ENCODE measurements at places on chromosomes 11 and 22. TPM values are rescaled to one million over a fixed set of nuclear protein-coding genes. Genes with fewer than 3 reads are reported as not detected.
A peak's percentile ranks its signal among the peaks of the same experiment; 100 is the strongest.

DNA sequence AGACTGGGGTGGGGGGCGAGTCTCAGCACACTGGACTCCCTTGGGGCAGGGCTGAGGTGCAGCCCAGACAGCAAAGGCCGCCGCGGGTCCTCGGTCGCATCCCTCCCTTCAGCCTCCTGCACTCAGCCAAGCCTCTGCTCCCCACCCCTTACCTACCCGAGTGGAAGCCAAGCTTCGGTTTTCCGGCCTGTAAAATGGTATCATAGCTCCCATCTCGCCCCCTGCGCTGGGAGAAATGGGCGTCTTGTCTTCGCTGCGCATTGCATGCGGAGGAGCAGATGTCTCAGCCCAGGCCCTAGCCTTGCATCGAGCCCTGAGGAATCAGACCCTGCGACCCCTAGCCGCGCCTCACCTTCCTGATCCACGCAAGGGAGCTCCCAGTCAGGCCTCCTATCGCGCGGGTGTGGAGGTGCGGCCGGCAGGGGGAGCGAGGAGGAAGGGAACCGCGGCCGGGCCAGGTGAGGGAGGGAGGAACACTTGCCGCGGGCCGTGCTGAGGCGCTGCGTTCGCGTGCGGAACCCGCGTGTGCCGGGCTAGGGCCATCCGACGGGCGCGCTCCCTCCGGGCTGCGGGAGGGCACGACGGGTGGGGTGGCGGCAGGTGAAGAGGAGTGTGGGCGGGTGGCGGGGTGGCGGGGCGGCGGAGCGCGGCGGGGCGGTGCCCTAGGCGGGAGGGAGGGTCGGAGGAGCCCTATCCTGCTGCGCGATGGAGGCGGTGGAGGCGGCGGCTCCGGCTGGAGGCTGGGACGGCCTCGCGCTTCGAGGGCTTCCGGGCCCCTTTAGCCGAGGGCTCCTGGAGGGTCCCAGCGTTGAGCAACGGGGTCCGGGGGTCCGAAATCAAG, 4.1 kb upstream of the TBX1 start:
- DNase-seq = no peak

DNA sequence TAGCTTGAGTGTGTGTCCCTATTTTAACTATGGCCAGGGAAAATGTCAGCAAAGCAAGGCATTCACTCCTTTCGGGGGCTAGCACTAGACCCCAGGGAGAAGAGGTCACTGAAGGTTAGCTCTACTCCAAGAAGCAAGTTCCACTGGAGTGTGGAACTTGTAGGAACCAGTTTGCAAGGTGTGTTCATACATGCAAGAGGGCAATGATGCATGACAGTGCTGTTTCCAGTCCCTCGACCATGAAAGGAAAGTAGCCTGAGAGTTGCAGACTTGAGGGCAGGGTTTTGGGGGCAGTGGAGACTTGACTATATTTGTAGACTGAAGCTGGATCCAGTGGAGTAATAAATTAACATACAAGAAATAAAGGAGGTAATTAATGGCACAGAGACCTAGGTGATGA, 21.6 kb upstream of the SLC36A4 start:
- DNase-seq = no peak

DNA sequence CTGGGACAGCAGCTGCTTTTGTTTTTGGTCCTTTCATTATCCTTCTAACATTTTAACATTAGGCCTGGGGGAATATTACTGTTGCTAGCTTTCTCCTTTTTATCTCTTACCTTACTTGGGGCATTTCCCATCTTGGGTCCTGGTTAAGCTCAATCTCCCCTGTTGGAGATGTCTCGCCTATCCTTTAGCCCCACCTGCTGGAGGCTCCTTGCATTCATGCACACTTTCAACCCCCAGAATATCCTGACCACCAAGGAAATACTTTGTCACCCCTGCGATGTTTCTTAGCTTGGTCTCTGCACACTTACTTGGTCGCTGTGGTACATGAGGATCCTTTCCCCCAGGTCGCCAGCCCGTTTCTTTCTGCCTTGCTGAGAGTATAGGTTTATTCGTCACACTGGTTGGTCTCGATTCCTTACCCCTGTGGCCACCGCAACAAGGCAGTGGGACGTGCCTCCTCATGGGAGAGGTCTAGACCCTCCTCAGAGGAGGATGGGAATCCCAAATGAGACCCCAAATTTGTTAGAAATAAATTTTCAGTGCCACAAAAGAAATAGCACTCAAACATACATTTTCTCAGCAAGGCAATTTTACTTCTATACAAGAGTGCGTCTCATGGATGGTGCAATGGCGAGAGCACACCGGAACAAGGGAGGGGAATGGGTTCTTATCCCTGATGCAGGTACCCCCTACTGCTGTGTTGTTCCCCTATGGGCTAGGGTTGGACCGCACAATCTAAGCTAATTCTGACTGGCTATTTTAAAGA, 5.4 kb upstream of the TXN2 start:
- DNase-seq = peak; percentile 60

DNA sequence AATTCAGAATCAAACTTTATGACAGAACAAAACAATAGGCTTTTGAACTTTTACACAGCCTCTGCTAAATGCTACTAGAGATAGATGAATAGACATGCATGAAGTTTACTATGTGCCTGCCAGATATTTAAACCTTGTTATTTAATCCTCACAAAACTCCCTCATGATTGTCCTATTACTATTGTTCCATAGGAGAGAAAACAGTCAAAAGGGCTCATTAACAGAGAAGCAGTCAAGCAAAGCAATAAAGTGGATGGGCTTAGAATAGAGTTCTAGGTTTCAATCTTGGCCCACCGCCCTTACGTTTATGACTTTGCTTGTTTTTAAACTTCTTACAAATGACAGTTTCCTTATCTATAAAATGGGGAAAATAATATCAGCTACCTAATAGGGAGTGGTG, 12.9 kb downstream of the CWC15 start:
- DNase-seq = no peak

DNA sequence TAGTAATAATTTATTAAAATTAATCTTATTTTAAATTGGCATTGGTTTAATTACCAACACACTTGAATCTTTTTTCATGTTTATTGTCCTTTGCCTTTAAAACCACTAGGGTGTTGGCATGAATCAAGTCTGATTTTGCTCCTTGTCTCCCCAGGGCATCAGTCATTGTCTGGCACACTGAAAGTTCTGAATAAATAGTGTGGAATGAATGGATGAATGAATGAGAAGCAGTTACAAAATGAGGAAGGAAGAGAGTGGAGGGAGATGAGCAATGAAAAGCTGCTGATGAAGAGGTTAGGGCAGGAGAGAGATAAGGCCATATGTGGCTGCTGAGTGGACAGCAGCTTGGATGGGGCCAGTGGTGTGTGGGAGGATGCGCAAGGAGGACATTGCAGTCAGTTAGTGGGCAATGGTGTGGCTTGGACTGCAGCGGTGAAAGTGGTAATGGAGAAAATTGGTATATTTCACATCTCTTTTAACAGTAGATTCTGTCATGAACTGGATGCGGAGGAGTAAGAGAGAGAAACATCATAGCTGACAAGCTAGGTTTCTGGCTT, 132.0 kb downstream of the SPON1 start:
- no peak for DNase-seq

- no peak for DNase-seq
These were observed 37.9 kb upstream of the PRR5 start for GRCh38 chr22:44664149-44664548.

DNA sequence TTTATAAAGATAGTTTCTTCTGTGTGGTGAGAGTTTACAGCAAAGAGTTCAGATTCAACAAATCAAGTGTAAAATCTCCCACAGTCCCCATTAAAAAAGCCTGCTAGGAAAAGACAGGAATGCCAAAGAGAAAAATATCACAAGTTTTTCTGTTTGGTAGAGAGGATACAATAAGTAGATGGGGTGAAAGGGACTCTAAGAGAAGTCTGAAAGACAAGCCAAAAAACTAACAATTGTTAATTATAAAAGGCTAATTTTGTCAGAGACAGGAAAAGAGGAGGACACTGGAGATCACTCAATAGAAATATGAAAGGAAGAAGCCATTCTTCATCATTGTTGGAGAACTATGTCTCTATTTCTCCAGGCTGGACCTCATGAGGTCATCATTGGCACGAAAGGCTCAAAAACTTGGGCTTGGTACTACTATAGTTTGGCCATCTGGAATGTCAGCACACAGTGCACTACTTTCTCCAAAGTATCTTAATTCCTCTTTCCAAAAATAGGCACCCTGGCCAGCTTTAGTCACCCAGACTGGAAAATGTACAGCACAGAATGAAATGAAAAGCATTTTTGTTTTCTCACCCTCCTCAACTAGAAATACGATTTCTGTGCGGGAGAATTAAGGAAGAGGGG, 531 bp upstream of the SOX6 start:
- DNase-seq = peak; percentile 55

DNA sequence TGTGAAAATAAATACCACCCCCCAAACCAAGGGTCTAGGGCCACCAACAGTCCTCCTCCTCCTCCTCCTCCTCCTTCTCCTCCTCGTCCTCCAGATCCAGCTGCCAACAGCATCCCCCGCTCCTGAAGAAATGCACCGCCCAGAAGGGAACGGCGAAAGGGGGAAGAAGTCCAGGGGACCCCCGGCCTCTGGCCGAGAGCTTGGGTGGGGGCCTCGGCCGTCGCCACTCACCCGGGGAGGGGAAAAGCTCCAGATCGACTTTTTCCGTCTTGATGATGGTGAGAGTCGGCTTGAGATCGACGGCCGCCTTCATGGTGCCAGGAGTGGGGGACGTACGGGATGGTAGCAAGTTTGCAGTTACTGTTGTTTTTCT, 65.7 kb downstream of the ETS1 start:
- DNase-seq = no peak

DNA sequence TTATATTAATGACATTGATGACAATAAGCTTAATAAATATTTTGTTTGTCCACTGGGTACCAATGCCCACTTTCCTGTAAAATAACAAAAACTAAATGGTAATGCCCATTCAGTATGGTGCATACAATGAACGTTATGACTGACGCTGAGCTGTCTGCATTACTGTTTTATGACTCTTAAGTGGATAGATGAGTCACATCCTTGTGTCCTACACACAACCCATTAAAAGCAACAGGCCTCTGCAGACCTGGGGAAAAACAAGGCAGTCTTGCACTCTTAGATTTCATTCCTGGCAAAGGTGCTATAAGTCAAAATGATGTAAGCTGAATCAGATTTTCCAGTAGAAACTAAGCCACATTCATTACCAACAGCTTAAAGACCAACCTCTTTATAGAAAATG, 176.3 kb upstream of the TMEM45B start:
- peak; percentile 54 for DNase-seq

AKIP1 gene
- total RNA-seq = 37.9 TPM

KRTAP5-11 gene
- total RNA-seq = not detected

TPP1 gene
- total RNA-seq = 6.8 TPM

HOATZ gene
- total RNA-seq = not detected

Data from SJSA1 (cell line).